Omental fat pad (tissue), 4 donors: ENCODE measurements at places on chromosomes 16 and 17.

GRCh38 chr16:77928096-77928495, 94.3 kb upstream of the CLEC3A start:
- DNase-seq, result no peak

GRCh38 chr17:17685775-17686291, 4.6 kb downstream of the RAI1 start:
- no peak for DNase-seq

DNA sequence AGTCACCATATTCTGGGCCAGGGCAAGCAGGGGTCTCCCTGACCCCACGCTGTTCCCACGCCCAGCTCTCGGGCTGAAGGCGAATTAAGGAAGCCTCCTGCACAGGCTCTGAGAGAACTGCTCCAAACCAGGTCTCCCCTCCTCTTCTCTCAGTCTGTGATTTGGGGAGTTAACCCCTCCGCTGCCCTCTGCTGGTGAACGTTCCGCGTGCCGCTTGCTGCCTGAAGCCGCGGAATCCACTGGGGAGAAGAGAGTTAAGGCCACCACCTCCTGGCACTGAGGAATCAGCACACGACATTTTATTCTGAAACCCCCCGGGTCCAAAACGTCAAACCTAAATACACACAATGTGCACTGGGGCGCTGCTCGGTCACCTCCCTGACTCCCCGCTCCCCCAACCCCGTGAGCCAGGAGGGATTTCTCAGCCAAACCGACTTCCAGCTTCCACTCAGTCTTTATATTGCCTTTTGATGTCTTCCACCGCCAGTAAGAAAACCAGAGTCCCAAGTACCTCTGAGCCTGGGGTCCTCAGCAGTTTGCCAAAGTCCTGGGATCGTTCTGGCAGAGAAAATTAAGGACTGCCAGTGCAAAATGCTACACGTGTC, 54.4 kb upstream of the RCVRN start:
- DNase-seq, result no peak

DNA sequence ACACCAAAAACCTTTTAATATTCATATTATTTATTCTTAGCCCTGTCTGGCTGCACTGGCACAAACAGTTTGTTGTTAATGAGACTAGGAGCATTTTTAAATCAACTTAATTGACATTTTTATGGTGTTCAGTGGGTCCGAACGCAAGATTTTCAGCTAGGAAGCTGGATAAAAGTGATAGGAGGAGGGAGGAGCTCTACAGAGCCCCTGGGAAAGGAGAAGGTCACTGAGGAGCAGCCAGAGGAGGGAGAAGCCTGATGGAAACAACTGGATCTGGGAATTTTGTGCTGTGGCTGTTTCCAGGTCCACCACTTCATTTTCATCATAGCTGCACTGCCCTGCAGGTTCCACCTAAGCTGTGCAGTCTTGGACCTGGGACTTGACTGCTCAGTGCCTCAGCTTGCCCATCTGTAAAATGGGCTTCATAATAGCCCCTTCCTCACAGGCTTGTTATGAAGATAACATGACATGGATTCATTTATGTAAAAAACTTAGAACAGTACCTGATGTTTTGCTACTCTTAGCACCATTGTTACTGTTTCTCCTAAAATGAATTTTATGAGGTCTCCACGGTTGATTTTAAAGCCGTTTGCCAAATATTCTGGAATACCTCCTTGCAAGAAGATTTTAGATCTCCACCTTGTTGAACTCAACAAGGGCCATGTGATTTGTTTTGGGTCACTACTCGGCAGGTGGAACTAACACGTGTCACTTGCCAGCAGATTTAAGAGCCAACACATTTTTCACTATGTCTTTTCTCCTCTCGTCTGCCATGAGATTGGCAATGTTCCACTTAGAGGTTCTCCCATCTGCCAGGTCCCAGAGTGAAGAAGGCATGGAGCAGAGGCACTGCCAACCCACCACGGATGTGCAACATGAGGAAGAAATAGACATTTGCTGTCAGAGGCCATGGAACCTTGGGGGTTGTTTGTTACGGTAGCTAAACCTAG, 18.7 kb upstream of the GRIN2A start:
- DNase-seq, result no peak

GRCh38 chr17:75131278-75132017, at the start of gene NT5C:
NT5C (minus strand) TSS chr17:75131742; CDS start chr17:75131707, 35 bp downstream.
- peak; percentile 46 for DNase-seq

DNA sequence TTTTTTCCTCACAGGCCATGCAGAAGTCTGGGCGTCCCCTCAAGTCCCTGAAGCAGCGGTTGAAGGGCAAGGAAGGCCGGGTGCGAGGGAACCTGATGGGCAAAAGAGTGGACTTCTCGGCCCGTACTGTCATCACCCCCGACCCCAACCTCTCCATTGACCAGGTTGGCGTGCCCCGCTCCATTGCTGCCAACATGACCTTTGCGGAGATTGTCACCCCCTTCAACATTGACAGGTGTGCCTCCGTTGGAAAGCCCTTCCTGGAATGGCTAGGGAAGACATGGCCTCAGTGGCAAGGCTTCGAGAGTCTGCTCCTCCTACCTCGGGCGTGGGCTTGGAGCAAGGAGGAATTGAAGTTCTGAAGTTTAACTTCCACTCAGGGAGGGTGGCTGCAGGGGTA, 13.5 kb downstream of the POLR2A start:
- DNase-seq, result no peak

- no peak for DNase-seq
Measured at GRCh38 chr16:30053376-30054015, 12.1 kb upstream of the ALDOA start.

DNA sequence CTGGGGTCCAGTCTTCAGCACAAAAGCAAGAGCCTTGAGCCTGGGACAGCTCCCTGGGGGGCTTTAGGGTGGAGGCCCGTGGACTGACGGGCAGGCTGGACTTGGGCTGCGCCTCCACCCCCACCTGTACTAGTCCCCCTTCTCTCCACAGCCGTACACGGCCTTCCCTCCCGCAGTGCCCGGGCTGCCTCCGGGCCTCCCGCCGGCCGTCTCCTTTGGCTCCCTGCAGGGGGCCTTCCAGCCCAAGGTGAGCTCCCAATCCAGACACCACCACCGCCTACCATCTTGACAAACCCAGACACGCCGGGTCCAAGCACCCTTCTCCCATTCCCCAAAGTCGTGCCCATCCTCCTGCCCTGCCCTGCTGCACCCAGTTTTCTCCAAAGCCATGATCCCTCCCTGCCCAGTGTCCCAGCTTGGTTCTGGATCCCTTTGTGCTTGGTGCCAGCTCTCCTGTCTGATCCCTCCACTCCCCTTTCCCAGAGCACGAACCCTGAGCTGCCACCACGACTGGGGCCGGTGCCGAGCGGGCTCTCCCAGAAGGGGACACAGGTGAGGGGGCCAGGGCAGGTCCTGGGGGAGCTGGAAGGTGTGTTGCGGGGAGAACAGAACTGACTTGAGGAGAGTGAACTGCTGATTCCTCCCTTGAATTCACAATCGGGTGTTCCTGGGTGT, 7.1 kb downstream of the FBRS start:
- no peak for DNase-seq

- no peak for DNase-seq
Measured at GRCh38 chr17:5468075-5468473, 708 bp downstream of the DHX33 start.

GRCh38 chr17:29559640-29560039, 7.2 kb downstream of the ABHD15 start:
- DNase-seq, result no peak

- DNase-seq, result no peak
Measured at GRCh38 chr17:6165806-6166205, 95.6 kb downstream of the WSCD1 start.

GRCh38 chr17:31392002-31392855, 754 bp downstream of the RAB11FIP4 start:
- DNase-seq, result no peak

DNA sequence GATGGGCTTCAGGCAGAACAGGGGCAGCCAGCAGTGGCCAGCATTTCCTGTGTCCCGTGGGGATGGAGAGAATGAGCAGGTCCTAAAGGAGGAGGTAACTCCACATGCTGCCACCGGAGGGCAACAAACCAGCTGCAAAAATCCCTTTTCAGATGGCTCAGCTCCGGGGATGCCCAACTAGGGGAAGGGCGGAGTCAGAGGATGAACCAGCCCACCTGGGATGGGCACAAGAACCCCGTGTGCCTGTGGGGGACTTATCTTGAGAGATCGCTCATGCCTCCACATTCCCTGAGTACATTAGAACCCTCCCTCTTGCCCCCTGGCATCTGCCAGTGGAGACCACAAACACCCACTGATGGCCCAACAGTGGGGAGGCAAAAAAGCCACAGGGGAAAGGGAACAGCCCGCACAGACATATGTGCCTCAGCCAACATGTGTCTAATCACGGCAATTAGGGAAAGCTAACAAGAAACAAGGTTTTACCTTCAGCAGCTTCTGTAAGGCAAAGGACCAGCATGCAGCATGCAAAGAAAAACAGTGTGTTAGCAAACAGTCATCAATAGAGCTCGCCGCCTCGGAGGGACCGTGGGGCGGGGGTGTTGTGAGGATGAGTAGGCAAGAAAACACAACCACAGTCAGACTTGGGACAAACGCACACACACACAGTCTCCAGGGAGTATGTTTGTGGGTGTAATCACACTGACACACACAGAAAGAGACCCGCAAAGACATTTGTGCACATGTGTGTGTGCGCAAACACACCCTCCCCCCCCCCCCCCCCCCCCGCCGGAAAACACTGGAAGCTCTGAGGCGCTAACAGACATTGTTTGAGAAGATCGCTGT, 64.0 kb downstream of the MYO18A start:
- DNase-seq, result no peak

DNA sequence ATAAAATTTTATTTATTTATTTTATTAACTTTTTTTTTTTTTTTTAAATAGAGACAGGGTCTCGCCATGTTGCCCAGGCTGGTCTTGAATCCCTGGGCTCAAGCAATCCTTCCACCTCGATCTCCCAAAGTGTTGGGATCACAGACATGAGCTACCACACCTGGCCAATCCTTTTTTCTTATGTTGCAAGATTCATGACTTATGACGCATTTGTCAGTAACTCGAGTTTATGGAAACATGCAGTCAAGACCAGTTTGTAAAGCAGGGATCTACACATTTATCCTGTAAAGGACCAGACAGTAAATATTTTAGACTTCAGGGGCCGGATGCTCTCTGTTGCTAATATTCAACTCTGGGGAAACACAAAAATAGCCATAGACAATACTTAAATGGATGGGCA, 9.4 kb upstream of the MAP2K6 start:
- DNase-seq, result no peak

DNA sequence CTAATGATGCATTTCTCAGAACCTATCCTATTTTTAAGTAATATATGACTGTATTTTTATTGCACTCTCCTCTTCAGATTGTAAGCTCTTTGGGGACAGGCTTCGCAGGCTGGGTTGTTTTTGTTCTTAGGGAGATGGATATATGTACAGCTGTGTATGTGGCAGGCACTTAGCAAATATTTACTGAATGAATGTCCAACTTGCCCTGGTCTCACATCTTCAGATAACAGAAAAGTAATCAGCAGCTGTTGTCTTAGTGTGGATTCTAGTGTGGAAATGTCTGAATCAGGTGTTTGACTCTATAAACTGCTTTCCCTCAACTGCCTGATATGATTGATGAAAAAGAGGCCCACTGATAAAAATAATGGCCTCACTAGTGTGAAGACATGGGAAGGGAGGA, 47.1 kb upstream of the SLC12A3 start:
- DNase-seq, result no peak

GRCh38 chr17:82151106-82151957, 53.3 kb upstream of the FASN start:
- no peak for DNase-seq

- DNase-seq, result no peak
Measured at GRCh38 chr16:88988980-88989811, 12.2 kb upstream of the CBFA2T3 start.

- no peak for DNase-seq
Measured at GRCh38 chr16:28149011-28149888, 62.5 kb downstream of the XPO6 start.

- no peak for DNase-seq
Measured at GRCh38 chr17:338442-339192, 14.0 kb downstream of the RPH3AL start.

- no peak for DNase-seq
Measured at GRCh38 chr16:4096509-4096908, 19.7 kb downstream of the ADCY9 start.

DNA sequence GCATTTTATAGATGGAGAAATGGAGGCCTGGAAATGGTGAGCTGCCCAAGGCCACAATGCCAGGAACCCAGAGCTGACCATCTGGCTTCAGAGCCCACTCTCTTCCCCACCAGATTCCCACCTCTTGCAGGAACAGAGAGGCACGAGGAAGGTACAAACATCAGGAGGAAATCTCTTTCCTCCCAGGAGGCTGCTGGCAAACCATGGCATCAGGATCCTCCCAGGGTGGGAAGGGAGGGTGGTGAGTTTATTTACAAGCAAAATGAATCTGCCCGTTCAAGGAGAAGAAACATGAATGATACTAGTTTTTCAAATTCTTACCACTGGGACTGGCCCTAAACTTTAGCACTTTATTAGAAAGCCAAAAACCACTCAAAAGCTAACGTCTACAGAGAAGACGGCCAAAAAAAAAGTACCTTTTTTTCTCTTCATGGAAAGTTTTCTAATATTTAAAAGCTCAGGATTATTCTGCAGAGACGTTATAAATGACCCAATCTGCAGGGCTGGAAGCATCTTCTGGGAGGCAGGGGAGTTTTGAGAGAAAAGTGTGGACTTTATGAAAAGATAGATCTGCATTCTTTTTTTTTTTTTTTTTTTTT, 79.1 kb downstream of the NXN start:
- no peak for DNase-seq

DNA sequence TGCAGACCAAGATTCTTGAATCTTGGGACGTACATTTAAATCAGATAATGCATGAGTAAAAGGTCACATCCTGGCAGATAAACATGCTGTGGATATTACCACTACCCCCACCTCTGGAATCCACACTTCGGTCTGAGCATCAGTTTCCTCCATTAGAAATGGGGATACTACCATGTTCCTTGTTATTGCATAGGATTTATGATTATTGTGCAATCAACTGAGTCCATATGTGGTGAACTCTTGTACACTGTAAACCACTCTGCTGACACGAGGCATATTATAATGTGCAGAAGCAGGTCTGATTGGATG, 108.7 kb downstream of the VAT1L start:
- DNase-seq, result no peak

DNA sequence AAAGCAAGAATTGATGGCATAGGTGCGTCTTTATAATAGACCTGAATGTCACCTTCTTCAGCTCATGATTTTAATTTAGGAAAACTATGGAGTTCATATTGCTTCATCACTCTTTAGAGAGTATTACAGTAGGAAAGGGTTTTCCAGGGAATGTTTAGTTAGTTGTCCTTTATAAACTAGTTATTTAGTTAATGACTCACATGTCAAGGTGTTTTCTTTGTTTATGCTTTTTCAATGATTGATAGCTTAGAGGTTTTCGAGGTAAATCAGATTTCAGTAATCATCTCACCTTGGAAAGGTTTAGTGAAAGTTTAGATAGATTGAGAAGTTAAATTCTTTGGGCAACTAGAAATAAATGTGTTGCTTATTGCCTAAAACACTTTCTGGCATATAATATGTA, 9.8 kb downstream of the WSB1 start:
- DNase-seq, result no peak
